ENCODE measurements at places on chromosomes 3 and 15.

DNA sequence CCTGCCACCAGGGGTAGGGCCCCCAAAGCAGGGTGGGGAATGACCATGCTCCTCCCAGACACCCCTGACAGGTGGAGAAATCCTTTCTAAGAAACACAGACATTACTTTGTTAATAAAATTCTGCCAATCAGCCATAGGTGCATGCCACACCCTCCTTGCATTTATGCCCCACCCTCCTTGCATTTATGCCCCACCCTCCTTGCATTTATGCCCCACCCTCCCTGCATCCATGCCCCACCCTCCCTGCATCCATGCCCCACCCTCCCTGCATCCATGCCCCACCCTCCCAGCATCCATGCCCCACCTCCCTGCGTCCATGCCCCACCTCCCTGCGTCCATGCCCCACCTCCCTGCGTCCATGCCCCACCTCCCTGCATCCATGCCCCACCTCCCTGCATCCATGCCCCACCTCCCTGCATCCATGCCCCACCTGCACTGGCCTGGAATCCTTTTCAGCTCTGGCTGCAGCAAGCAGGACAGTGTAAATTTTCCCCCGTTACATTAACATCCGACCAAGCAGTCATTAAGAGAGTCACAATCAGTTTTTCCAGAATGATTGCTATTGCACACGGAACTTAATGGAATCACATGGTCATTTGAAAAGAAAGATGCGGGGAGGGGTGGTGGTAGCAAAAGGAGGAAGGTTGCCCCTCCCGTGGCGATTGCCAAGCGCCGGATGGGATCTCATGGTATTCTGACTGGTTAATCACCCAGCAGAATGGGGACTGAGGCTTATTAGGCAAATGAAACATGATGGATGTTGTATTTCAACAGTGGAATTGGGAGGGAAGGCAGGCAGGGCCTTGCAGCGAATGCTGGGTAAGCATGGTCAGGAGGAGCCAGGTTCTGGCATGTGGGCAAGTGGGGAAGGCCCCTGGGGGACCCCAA, 91.2 kb downstream of the TLE3 start:
- no peak for DNase-seq

DNA sequence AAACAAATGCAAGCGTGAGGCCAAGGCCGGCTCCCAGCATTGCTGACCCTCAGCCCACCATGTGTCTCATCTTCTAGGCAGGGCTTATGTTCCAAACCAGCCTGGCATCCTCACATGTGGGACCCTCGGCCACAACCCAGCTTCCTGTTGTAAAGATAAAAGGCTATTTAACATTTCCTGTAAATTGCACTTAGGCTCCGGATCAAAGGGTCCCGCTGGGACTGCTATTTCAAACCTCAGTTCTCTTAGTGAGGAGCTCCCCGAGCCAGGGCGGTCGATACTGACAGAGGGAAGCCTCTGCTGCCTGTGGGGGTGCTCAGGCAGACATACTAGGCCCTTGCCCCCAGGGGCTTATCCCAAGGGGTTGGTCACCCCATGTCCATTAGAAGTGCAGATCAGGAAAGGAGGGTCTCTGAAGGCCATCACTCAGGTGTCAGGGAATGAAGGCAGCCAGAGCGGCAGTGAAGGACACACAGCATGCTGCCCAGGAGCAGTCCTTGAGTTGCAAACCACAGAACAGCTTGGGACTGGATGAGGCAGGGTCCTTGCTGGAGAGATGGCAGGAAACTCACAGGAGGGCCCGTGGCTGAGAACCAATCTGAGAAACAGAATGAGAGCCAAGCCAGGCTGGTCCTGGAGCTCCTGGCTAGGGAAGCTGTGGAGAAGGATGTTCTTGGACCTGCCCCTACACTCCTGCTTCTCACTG, 239.9 kb downstream of the TLE3 start:
- no peak for DNase-seq

GRCh38 chr3:123064914-123065313, 1.9 kb upstream of the PDIA5 start:
- no peak for DNase-seq

- DNase-seq = no peak
Measured at GRCh38 chr15:75729326-75730069, 16.9 kb upstream of the CSPG4 start.

DNA sequence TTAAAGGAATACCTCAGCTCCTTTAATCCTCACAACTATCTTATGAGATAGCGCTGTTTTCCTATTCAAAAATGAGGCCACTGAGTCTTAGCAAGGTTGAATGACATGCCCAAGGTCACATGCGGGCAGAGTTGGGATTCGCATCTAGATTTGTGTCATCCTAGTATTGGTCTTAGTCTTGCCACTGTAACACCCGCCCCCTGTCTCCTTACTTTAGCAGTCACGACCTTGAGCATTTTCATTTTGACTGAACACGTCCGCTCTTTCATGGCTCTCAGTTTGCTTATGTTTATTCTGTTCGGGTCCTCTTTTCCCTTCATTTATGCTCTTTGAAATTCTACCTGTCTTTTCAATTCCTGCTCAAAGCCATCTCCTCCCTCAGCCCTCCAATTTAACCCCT, 112.5 kb upstream of the CADPS start:
- no peak for DNase-seq

- no peak for DNase-seq
Measured at GRCh38 chr3:103499132-103499900, 1064.5 kb downstream of the ZPLD1 start.

- no peak for DNase-seq
Measured at GRCh38 chr3:13134879-13135206, 61.6 kb upstream of the IQSEC1 start.

DNA sequence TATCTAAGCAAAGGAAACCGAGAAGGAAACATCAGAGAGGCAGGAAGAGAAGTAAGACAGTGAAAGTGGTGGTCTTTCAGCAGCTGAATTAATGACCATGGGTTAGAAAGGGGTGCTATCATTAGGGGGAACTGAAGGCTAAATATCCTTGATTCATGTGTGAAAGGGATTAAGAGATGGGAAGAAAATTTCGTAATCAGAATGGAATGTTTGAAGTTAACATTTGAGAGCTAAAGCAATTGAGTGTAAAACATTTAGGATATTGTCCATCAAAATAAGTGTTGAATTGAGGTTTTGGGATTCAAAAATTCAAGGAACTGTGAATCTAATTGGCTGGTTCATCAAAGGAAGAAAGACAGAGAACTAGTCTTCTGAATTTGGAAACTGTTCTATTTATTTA, 4.1 kb upstream of the ECT2 start:
- DNase-seq = no peak

- no peak for DNase-seq
Measured at GRCh38 chr3:38204599-38205471, 39.5 kb downstream of the OXSR1 start.

- DNase-seq = no peak
Measured at GRCh38 chr3:190811775-190812480, 50.6 kb downstream of the GMNC start.

DNA sequence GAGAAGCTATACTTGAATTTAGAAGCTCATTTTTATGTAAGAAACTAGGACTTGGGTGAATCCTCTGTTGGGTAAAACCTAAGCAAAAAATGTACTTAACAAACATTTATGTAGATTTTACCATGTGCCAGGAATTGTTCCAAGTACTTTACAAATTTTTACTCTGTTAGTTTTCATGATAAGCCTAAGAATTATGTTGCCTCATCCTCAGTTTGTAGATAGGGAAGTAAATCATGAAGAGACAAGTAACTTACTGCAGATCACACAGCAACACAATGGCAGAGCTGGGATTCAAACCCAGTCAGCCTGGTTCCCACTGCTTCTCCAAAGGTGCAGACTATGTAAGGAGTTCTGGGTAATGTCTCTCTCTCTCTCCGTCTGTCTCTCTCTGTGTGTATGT, 169.9 kb downstream of the DIPK2A start:
- DNase-seq = no peak

- no peak for DNase-seq
Measured at GRCh38 chr3:116524453-116525210, 79.3 kb upstream of the LSAMP start.

GRCh38 chr3:13115991-13116390, 42.8 kb upstream of the IQSEC1 start:
- no peak for DNase-seq

GRCh38 chr3:121592856-121593702, at the start of gene FBXO40:
Gene FBXO40, plus strand, starts transcription at chr3:121593379. Its CDS starts 27,197 bp downstream, at chr3:121620576.
- peak; percentile 40 for DNase-seq

- no peak for DNase-seq
Measured at GRCh38 chr3:29478611-29479010, 197.7 kb downstream of the RBMS3 start.

DNA sequence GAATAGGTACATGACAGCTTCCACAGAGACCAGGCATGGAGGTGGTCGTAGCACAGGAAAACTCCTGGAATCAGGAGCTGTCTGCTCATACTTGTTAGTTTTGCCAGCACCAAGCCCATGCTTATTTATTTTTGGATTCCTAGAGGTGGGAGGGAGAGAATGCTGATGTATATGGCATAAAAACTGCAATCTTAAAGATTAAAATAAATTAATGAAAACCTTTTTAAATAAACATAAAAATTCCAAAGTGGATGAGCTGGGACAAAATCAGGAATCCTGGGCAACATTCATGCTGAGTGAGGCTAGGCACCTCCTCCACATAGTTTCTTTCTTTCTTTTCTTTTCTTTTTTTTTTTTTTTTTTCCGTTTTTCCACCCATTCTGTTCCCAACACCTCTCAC, 14.3 kb upstream of the BCL6 start:
- no peak for DNase-seq

DNA sequence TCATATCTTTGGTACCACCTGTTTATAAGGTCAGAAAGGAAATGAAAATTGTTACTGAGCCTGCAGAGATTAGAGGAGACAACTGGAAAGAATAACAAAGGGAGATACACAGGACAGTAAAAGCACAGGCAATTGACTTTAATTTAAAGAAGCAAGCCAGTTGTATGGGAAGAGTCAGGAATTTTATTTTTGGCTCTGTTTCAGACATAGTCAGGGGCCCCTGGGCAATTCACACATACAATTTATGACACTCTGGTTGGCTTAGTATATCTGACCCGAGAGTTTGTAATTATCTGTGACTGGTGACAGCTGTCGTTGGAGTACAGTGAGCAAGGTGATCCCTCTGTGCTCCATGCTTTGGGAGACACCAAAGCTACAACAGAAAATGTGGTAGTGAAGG, 591.9 kb upstream of the NECTIN3 start:
- DNase-seq = no peak

DNA sequence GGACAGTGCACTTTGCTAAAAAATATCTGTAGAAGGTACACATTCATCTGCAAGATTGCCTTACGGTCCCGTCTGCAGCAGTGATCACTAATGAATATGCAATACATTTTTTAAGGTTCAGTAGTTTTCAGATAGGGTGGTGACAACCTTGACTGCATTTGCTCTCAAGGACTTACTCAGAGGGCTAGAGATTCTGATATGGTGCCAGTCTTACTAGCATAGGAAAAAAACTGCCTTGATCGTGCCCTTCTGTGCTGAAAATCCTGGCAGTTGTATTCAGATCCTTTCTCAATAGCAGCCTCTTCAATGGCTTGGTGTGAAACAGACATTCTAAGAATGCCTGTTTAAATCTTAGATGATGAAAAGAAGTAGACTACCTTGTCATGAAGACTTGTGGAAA, 411.9 kb upstream of the CCDC54 start:
- no peak for DNase-seq

DNA sequence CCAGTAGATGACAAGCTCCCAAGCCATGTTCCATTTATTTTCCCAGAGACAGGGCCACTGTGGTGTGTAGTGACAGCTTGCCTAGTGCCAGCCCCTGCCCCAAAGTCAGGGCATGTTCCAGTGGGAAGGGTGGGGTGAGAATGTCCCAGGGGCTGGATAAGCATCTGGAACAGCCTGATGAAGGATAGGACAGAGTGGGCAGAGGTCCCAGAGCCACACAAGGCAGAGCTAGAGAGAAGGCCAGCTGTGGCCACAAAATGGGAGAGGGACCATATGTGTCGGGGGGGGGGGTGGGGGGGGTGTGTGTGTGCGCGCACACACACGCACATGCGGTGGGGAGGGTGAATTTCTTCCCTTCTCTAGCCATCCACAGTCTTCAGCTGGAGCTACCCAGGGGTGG, 27.0 kb upstream of the TSPAN3 start:
- no peak for DNase-seq

DNA sequence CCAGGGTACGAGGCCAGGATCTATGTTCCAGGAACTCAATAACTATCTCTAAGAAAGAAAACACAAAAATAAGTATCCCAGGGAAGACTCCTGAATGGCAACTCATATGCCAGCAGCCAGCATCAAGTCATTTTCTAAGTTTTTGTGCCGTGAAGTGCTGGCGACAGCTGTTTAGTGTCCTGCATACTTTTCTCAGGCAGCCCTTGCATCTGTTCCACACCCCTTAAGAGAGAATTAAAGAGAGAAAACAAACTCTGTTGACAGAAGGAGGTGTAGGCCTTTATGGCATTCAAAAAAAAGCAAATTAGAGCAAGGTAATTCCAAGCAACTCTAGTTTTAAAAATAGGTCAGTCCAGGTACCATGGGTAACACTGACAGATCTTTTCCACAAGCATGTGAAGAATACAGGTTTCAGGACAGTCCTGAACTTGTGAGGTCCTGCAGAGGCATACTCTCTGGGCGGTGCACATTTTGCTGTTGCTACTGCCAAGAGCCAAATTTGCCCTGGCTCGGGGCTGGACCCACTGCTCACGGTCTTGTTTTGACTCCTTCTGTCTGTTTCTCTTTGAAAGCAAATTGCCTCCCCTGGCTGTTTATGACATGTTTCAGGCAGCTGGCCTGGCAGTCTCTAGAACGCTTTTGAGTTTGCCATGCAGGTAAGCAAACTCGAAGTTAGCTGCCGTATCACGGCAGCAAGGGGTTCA, 252.1 kb upstream of the ADAMTS9 start:
- no peak for DNase-seq
